Stimulated activated CD4-positive, alpha-beta T cell treated with anti-CD3 and anti-CD28 coated beads, Interleukin-1b, Interleukin-23, amount 100 ng/mL, for 1 hour (primary cell): ENCODE measurements at places on chromosomes 3 and 15.

DNA sequence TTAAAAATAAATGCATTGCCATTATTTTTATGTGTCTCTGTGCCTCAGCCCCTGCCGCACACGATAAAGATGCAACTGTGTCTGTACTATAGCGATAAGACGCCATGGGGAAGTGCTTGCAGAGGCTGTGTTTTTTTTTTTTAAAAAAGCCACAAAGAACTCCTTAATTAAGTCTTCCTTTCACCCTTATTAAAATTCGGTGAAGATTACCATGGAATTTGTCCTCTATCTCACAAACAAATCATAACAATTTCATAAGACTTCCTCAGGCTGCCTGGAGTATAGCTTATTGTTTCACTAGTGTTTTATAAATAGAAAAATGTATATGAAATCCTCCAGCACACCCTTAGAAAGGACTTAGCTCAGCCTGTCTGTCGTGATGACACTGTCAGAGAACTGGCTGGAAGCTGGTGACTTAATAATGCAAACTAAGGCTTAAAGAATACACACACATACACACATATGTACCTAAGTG lies 374.8 kb upstream of the SLCO3A1 start:
- no peak for DNase-seq

- no peak for DNase-seq
Measured at GRCh38 chr3:107328069-107328468, 49.2 kb upstream of the CCDC54 start.

GRCh38 chr3:3443482-3443881 lies 264.0 kb upstream of the CRBN start:
- no peak for DNase-seq

DNA sequence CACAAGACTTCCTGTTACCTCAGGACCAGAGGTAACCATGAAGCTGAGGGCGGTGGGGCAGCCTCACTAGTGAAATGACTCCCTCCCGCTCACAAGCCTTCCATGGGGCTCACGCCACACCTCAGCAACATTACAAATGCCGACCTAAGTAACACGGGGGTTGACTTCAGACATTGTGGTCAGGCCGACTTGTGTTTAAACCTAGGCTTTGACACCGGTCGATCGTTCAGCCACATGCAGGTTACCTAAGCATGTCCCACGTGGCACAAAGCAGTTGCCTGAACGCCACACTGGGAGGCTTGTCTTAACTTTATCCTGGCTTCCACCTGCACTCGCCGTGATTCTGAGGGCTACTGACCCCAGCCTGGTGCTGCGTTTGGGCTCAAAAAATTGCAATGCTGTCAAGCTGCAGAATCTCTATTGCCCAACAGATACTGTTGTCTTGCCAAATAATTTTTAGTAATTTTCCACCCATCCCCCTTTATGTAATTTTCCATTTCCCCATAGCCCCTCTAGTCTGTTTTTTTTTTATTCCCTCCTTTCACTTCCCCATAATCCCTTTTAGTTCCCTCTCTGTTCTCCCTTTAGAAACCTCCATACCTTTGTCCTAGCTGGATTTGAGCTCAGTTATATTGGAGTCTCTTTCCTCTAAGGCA lies 158.6 kb upstream of the RGMA start:
- no peak for DNase-seq

DNA sequence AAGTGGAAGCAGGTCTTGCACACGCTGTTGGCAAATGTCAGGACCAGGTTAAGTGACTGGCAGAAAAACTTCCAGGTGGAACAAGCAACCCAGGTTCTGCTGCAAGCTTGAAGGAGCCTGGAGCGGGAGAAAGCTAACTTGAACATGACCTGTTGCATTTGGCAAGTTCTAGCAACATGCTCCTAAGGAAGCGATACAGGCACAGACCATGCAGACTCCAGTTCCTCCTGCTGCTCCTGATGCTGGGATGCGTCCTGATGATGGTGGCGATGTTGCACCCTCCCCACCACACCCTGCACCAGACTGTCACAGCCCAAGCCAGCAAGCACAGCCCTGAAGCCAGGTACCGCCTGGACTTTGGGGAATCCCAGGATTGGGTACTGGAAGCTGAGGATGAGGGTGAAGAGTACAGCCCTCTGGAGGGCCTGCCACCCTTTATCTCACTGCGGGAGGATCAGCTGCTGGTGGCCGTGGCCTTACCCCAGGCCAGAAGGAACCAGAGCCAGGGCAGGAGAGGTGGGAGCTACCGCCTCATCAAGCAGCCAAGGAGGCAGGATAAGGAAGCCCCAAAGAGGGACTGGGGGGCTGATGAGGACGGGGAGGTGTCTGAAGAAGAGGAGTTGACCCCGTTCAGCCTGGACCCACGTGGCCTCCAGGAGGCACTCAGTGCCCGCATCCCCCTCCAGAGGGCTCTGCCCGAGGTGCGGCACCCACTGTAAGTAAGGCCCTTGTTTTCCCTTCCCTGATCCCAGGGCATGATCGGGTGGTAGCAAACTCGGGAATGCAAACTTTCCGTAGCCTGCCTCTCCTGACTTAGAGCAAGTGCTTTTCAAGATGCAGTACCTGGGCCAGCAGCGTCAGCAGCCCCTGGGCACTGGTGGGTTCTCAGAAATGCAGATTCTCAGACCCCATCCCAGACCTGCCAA lies 759 bp downstream of the GALNT15 start:
- DNase-seq = no peak

- DNase-seq = no peak
Measured at GRCh38 chr15:24924153-24924552, 30.6 kb upstream of the SNRPN start.

DNA sequence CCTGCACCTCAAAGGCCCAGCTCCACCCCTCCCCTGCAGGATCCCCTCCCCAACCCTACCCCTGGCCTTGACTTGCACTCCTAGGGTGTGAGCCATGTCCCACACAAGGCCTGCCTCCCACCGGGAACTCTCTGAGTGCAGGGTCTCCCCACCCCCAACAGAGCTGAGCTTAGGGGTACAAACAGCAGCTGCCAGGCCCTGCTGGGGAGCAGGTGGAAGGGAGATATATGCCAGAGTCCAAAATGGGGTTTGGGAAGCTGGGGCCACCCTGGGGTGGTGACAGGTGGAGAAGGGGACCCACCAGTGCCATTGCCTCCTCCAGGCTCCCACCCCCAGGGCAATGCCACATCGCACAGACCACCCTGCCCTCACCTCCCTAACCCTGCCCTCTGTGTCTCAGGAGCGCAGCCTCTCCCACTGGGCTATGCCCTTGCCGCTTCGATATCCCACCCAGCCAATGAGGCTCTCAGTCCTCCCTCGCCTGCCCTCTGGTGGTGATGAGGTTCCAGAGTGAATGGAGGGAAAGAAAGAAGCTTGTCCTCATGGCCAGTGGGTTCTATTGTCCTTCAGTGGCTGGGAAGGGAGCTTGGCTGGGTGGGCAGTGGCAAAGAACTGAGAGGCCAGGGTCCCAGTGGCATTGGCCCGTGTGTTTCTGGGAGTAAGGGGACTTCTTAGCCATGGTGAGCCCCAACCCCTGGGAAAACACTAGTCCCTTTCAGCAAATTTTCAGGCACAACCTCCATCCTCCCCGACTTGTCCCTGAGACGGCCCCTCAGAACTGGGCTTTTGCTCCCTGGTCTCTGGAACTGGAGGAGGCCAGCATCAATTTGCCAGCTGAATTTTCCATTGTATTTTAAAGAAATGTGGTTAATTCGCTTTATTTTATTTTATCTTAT lies 46.8 kb downstream of the CYP11A1 start:
- no peak for DNase-seq

DNA sequence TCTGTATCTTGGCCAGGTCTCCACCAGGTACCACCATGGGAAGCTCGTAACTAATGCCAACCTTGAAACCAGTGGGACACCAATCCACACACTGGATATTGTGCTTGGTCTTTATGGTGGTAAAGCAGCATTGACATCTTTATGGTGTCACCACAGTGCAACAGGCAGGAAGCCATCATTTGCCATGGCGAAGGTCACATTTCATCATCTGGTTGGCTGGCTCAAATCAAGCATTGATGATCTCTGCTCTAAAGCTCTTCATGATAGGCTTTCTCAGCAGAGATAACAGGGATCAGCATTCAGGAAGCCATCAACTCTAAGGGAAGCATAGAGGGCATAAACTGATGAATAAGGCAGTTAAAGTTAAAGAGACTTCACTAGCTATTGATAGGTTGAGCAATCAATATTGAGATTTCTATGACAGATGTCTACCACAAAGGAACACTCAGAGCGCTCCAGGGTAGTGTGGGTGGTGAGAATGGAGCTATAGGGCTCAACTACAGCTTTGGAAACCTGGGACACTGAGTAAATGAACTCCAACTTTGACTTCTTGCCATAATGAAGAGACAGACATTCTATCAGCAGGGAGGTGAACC lies 54.1 kb upstream of the ACTC1 start:
- DNase-seq = no peak

GRCh38 chr3:8784676-8785435 lies 15.4 kb upstream of the OXTR start:
- DNase-seq = no peak

DNA sequence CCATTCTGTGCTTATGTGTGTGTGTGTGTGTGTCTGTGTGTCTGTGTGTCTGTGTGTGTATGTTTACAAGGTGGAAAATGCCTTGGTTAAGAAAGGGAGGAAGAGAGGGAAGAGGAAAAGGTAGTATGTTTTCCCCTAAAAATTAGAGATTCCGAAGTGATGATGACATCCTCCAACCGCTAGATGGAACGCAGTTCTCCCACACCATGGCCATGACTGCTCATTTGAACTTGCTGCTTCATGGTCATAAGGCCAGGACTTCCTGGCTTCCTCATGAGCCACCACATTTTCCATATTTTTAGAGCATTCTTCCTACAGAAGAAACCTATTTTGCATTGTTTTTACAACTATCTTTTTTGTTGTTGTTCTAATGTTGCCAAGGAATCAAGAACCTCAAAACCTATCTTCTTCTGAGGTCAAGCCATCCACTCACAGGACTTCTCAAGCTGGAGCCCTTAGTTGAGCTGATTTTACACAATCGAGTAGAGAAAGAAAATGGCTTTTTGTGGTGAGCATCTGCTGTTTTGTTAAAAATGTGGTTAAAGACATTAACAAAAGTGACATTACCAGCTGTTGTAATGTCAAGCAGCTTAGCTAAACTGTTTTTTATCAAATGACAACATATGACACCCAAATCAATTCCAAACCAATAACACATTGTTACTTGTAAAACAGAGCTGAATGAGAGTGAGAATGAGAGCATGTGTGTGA lies 1091.0 kb downstream of the FHIT start:
- DNase-seq = no peak
